ENCODE measurements at places on chromosomes 7 and 10.
A peak's percentile ranks its signal among the peaks of the same experiment; 100 is the strongest.

- DNase-seq = no peak
These were observed 65.3 kb downstream of the HOXA1 start for GRCh38 chr7:27030393-27031050.

DNA sequence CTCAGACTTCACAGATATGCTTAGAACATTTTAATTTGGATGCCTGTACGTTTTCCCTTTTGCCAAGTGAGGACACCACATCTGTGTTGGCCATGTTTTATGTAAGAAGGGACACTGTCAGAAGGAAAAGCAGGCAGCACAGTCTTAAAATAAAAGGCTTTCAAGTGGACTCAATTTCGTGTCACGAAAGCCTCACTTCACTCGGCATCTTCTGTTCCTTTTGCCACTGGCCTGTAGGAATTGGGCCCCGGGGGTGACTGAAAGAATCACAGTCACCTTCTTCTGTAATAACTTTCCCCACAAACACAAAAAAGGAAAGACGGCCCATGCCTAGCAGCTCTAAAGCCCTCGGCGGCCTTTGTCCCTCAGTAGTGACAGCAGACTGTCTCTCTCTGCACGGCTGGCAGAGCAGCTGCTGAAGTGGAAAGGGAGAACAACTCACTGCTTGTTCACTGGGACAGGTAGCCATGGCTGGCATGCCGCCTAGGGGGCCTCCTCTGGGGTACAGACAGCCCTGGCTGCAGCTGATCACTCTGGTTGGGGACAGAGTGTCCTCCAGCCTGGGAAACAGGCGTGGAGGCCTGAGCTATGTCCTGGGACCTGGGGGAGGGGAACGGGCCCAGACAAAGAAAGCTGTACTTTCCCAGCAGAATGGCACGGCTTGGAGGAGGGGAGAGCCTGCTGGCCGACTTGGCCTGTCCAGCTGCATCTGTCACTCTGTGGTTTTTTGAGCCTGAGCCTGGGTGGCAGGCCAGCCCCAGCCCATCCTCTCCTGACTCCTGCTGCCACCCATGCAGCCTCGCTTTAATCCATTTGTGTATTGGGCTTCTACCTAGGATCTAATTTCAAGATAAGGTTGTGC is 4.4 kb downstream of the RASSF4 start:
- DNase-seq = no peak

DNA sequence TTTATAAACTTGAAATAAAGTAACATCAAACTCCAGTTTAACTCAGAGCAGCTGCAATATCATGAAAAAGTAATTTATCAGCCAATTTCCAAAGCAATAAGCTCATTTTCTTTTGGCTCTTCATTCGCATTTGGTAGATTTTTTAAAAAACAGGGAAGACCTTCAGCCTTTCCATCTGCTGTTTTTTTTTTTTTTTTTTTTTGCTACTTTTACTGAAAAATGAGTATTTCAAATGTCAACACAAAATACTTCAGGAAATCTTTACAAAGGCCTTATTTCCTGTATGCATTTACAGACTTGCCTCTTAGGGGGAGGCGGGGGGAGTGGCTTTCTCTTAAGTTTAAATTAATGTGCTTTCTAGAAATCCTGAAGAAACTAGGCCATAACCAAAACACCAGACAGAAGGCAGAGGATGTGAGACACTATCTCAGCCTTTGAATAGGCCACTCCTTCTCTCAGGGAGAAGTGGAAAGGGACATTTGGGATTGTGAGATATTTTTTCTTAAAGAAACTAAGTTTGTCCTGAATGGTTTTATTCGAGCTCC is 91.8 kb downstream of the COL28A1 start:
- no peak for DNase-seq

- no peak for DNase-seq
These were observed 136.0 kb downstream of the CUL2 start for GRCh38 chr10:34954142-34954541.

- DNase-seq = no peak
These were observed 7.0 kb downstream of the REEP3 start for GRCh38 chr10:63528084-63528744.

DNA sequence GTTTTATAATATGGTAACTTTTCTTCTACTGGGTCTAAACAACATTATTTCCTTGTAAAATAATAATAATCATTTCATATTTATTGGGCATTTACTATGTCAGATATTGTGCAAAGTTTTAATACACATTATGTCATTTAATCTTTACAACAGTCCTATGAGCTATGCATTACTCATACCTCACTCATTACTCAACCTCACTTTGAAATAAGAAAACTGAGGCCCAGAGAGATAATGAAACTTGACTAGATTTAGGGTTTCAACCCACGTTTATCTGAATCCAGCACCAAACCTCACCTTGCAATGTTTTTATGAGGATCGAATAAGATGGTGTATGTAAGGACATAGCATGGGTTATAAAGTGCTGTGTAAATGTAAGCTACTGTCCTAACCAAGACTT is 153.2 kb upstream of the SLC13A1 start:
- no peak for DNase-seq

GRCh38 chr7:130606161-130606560 is 62.4 kb downstream of the COPG2 start:
- DNase-seq = no peak

- DNase-seq = no peak
These were observed 26.3 kb downstream of the LAMB1 start for GRCh38 chr7:107976620-107977019.

DNA sequence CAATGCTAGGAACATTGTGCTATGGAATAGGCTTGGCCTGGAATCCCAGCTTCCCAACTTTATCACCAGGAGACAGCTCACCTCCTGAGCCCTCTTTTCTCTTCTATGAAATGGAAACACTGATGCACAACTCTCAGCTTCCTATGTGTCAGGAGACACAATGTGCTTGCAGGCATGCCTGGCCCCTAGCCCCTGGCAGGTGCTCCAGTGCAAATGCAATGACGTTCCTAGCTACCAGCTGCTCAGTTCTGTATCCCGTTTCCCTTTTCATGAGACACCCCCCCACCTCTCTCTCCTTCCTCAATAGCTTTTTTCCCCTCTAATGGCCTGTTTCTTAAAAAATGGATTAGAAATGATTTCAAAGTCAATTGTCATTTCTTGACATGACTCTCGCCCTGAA is 30.7 kb downstream of the HABP2 start:
- DNase-seq = no peak

DNA sequence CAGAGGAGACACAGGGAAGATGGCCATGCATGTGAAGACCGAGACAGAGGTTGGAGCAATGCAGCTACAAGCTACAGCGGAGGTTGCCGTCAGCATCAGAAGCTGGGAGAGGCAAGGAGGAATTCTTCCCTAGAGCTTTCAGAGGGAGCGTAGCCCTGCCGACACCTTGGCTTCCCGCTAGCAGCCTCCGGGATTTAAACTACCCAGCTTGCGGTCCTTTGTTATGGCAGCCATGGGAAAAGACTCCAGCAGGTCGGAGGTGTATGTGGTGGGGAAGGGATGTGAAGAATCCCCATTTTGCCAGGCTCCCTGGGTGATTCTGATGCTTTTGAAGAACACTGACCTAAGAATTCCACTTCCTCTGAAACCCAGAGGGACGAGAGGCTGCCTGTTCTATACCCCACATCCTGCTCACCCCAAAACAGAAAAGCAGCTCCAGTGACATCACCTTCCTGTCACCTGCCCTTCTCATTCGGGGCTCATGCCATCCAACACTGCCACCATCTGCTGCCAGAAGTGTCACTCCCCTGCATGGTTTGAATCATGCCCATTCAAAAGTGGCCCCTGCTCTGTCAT is 3.3 kb upstream of the SEPHS1 start:
- peak; percentile 55 for DNase-seq

- DNase-seq = no peak
These were observed 327.2 kb upstream of the AKR1E2 start for GRCh38 chr10:4498711-4499251.

DNA sequence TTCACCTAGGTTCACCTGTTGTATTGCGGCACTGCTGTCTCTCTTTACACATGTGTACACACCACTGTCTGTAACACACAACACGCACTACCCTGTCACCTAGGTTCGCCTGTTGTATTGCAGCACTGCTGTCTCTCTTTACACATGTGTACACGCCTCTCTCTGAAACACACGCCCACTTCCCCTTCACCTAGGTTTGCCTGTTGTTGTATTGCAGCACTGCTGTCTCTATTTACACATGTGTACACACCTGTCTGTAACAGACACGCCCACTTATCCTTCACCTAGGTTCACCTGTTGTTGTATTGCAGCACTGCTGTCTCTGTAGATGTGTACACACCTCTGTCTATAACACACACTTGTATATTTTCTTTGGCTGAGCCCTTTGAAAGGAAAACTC is 51.5 kb downstream of the WDR37 start:
- DNase-seq = no peak

DNA sequence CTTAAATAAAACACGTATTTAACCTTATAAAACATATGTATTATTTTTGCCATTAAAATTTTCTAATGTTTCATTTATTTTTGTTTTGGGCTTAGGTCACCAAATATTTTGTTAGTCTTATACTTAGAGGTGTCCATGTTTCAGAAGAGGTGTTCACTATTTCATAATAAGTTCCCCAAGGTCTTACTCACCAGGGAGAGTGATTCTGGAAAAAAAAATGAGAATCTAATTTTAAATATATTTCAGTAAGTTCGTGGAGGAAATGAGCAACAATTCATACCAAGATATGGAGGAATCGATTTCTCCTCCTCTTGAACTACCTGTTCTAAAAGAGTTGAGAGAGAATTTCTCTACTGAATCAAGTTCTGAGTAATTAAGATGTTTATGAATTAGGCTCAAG is 271.6 kb upstream of the SLC26A5 start:
- DNase-seq = no peak

- DNase-seq = no peak
These were observed 185.5 kb downstream of the SEMA3A start for GRCh38 chr7:84009051-84009450.

DNA sequence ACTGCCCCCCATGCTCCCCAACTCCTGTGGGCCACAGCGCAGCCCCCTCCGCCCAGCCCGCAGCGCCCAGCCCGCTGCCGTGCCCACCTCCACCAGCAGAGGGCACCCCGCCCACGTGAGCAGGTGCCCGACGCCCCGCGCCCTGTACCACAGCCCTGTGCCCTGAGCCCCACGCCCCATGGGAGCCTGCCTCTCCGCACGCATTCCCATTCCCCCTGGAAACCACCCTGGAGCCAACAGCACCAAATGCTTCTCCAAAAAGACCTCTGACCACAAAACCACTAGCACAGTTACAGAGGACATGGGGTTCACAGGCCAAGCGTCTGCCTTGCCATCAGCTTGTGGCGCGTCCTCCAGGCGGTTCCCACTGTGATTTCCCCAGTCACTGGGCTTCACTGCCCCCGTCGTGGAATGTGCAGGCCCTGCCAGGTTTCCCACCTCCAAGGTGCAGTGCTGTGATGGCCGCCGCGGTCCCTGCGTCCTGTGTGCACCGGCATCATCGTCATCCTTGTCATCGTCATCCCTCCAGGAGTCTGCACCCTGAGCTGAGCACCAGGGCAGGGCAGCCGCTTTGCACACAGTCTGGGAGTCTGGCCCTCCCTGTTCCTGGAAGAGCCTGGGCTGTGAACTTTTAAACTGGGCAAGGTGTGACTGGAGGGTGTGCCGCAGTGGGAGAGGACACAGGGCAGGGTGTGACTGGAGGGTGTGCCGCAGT is 61.7 kb downstream of the PWWP2B start:
- no peak for DNase-seq

- DNase-seq = peak; percentile 32
These were observed 28.2 kb downstream of the MTERF1 start for GRCh38 chr7:91852263-91852741.
